ENCODE measurements at places on chromosomes 12 and 14.

DNA sequence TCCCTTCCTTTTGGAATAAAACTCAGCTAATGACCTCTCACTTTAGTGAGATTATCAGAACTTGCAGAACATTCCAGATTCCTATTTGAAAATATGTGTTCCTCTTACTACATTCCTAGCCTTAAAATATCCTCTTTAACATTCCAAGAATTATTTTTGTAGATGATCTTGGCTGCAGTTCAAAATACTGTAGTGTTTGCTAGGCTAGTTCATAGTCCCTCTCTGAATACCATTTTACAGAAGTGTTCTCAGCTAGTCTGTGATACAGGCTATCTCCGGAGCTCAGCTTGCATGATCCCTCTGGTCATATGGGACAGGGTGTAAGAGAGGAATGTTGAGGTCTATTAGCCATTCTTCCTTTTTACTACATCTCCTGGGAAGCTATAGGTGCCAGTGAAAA lies 17.6 kb upstream of the GPR33 start:
- no peak for DNase-seq

DNA sequence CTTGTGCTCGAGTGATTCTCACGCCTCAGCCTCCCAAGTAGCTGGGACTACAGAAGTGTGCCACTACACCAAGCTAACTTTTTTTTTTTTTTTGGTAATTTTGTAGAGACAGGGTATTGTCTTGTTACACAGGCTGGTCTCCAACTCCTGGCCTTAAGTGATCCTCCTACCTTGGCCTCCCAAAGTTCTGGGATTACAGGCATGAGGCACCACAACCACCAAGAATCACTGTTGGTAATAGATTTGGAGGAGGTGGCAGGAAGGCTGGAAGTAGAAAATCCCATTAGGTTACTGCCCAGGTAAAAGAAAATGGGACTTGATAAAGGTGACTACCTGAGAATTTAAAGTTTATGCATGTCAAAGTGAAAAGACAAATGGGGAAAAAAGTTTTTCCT lies 1.4 kb upstream of the CDCA4 start:
- no peak for DNase-seq

GRCh38 chr12:75712223-75712622 lies 200.8 kb upstream of the KRR1 start:
- no peak for DNase-seq

- DNase-seq: no peak
Measured at GRCh38 chr12:44696542-44696941, 179.6 kb downstream of the NELL2 start.

- no peak for DNase-seq
Measured at GRCh38 chr14:59829469-59830337, 40.9 kb downstream of the RTN1 start.

DNA sequence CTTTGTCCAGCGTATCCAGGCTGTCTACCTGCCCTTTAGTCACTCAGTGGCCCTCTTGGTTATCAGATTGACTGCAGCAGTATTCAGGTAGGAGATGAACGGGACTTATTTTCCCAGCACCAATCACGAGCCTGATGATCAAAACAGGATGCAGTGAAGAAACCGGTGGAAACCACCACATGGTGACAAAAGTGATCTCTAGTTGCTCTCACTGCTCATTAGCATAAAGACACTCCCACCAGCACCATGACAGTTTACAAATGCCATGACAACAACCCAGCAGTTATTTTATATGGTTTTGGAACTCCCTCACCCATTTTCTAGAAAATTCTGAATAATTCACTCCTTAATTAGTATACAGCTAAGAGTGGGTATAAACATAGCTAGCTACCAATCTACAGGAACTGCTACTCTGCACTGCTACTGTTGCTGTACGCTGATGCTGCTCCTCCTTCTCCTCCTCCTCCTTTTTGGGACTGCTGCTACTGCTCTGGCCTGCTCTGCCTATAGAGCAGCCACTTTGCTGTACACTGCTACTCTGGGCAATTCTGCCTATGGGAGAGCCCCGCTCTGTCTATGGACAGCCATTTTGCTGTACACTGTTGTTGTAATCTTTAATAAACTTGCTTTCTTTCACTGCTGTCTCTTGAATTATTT lies 142.5 kb upstream of the SSTR1 start:
- peak; percentile 73 for DNase-seq

DNA sequence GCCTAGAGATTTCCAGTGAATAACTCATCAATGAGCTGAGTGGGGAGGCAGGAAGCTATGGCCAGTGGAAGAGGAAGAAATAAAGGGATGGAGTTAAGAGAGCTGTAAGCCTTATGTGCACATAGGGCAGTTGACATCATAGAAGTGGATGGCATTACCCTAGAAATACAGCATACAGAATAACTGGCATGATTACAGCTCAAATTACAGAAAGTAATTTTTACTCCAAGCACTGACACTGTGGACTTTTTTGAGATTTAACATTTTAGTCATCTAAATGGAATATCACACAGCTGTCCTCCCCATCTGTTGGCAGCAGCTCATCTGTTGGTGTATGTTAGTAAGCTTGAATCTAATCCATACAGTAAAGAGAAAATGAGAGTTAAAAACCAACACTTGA lies 5.4 kb upstream of the IPO8 start:
- no peak for DNase-seq

- DNase-seq: no peak
Measured at GRCh38 chr12:123056053-123056452, 75.6 kb downstream of the ARL6IP4 start.

DNA sequence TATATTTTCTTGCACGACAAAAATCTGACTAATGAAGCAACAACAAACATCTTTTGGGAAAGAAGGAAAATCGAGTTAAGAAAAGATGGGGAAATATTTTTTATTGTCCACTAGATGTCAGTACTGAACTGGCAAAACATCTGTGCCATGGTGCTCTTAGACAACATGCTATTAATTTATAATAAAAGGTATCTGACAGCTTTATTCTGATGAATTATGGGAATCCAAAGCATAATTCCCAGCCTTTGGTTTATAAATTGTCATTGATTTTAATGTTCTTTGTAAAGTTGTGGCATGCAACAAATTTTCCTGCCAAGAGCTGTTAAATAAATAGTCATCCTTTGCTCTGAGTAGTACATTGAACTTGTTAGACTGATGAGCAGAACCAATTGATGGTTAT lies 231.2 kb downstream of the ETNK1 start:
- DNase-seq: no peak

DNA sequence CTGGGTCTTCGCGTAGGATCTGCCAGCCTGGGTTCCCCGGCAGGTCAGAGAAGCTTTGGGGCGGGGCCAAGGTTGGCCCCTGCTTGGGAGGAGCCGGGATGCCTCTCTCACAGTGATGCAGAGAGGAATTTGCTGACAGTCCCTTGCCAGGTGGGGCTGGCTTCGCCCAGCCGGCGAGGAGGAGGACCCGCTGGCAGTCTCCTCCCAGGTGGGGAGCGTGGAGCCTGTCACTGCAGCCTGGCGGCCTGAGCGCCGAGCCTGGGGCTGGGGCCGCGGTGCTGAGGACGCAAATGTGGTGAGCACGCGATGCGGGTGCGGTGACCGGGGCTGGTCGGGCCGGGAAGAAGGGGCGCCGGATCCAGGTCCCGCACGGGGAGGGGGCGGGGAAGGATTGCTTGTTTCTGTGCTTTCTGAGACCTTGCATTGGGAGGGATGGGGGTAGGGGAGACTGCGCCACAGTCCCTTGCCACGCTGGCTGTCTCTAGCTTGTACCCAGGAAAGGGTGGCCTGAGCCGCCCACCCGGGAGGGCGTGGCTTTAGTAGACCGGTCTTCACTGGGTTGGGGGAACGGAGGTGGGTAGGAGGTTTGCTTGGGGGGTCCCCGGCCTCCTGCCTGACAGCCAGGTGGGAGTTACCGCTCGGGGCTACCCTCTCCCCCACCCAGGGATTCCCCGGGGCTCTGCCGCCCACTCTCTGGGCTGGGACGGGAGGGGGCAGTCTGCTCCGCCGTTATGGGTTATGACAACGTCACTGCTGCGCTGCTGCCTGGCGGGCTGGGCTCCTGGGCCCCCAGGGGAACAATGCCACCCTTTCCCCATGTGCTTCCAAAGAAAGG lies at the start of gene TMEM63C:
Gene TMEM63C (plus strand): TSS at position 196 of the 835 bp plus-strand sequence. CDS start 37,016 bp downstream, outside the sequence.
- DNase-seq: peak; percentile 22

- DNase-seq: no peak
Measured at GRCh38 chr12:6323340-6323994, 13.0 kb downstream of the PLEKHG6 start.

DNA sequence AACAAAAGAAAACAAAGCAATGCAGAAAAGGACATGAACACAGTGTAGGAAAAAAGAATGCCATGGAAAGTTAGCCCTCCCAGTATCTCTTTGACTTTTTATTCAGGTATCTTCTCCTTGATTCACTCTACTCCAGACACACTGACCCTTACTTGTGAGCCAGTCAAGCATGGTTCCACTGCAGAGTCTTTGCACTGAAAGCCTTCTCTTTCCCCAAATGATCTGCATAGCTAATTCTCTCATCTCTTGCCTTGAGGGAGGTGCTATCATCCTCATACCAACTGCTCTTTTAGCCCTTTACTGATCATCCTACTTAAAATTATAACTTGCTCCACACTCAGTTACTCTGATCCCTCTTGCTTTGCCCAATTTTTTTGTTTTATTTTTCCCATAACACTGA lies 101.2 kb upstream of the SLC16A7 start:
- no peak for DNase-seq

GRCh38 chr14:97713023-97713422 lies 915.8 kb downstream of the VRK1 start:
- DNase-seq: no peak

- no peak for DNase-seq
Measured at GRCh38 chr14:64422756-64423155, 34.6 kb downstream of the MTHFD1 start.

DNA sequence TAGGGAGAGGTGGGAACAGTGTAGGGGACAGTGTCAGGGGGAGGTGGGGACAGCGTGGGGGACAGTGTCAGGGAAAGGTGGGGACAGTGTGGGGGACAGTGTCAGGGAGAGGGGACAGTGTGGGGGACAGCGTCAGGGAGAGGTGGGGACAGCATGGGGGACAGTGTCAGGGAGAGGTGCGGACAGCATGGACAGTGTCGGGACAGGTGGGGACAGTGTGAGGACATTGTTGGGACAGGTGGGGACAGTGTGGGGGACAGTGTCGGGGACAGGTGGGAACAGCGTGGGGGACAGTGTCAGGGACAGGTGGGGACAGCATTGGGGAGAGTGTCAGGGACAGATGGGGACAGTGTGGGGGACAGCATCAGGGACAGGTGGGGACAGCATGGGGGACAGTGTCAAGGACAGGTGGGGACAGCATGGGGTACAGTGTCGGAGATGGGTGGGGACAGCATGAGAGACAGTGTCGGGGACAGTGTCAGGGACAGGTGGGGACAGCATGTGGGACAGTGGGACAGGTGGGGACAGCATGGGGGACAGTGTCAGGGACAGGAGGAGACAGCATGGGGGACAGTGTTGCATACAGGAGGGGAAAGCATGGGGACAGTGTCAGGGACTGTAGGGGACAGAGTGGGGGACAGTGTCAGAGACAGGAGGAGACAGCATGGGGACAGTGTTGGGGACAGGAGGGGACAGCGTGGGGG lies 139.0 kb downstream of the TMEM121 start:
- no peak for DNase-seq

GRCh38 chr12:33724867-33725266 lies 285.2 kb upstream of the SYT10 start:
- no peak for DNase-seq

- DNase-seq: peak; percentile 76
Measured at GRCh38 chr12:108560752-108561719, at the start of gene SART3. TSS of gene SART3 (minus strand) at chr12:108561173. CDS start at chr12:108561154, 19 bp downstream.

- no peak for DNase-seq
Measured at GRCh38 chr14:47262801-47263200, 412.6 kb downstream of the MDGA2 start.

DNA sequence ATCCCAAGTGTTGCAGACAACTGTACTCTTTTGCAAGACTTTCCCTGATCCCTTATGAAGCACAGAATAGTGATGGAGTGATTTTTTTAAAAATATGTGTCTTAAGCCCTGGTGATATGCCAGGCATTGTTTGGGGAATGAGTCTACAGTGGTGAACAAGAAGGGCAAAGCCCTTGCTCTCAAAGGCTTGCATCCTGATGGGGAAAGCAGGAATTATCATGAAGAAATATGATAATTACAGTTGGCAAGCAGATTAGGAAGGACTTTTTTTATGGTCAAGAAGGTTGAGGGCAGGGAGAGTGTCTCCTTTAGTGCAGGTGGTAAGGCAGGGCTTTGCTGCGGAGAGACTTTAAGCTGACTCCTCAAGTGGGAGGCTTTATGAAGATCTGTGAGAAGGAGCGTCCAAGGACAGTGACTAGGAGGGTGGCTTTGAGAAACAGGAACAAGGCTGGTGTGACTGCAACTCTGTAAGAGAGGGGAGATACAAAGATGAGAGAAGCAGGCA lies 100.2 kb downstream of the SYNE2 start:
- no peak for DNase-seq

GRCh38 chr14:58368956-58369355 lies 26.8 kb upstream of the TOMM20L start:
- DNase-seq: no peak

DNA sequence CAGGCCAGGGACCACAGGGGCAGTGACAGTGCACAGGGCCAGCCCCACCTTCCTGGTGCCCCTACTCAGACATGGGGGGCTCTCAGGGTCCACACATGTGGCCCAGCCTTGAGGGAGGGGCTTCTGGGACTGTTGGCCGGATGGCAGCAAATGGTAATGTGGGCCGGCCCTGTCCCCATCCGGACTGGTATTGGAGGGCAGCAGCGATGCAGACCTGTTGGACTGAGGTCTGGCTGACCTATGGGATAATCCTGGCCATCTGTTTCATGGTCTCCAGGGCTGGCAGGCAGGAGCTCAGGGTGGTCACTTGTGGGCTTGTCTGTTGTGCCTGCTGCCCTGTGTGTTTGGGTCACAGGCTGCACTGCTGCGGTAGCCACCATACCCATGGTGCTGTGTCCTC lies 387.5 kb downstream of the TMEM121 start:
- no peak for DNase-seq

- DNase-seq: no peak
Measured at GRCh38 chr12:90909069-90909770, 45.8 kb downstream of the CCER1 start.

DNA sequence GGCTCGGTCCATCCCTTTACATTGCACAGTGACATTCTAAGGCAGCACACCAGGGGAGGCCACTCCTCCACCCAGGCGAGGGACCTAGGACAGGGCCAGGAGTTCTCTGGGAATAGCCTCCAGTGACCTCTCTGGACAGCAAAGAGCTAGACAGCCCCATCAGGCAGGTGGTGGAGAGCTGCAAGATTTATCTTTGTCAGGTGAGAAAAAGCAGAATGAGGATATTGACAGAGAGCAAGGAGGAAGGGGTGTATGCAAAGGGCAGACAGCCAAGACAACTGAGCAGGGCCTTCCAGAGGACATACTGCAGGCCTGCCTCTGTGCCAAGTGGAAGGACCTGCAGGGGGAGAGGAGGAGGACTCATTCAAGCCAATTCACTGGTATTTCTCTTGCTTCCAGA lies 112.4 kb upstream of the MAX start:
- no peak for DNase-seq

GRCh38 chr12:3034067-3034750 lies 43.0 kb upstream of the TSPAN9 start:
- no peak for DNase-seq

DNA sequence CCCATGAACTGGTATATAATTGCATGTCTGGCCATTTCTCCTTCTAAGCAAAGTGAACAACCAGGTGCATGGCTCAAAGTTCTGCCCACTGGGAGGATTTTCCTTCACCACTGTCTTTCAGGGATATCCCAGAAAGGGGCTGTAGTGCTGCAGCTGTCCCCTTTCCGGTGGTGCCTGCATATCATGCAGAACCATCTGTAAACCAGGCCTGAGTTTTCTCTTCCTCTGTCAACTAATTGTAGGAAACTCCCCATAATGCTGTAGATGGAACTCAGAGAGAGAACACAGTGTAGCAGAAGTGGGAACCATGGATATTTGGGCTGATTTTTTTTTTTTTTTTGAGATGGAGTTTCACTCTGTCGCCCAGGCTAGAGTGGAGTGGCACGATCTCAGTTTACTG lies 45.6 kb upstream of the CRY1 start:
- no peak for DNase-seq

Data from T-cell (primary cell).